ENCODE measurements at places on chromosomes 13 and 19.

- DNase-seq = no peak
Measured at GRCh38 chr13:23348262-23349127, 85.0 kb downstream of the SACS start.

DNA sequence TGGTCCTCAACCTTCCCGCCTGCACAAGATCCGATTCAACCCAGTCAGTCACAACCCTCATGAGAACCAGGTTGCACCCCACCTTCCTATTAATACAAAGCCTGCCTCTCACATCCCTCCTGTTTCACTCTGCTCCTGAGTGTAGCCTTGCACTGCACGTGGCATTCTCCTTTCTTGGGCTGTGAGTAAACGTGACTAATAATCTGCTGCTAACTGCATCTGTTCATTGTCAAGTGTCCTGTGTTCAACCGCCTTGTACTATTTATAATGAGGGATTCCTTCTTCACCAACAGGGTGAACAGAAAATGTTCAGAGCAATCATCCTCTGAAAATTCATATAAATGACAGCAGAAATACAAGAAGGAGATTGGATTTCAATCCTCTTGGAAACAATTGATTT is 1608.2 kb downstream of the SLITRK5 start:
- no peak for DNase-seq

GRCh38 chr13:106573284-106573846 is 5.4 kb upstream of the ARGLU1 start:
- DNase-seq = no peak

GRCh38 chr13:77820431-77821149 is 98.0 kb downstream of the EDNRB start:
- no peak for DNase-seq

GRCh38 chr19:3605770-3606169 is 905 bp downstream of the TBXA2R start:
- DNase-seq = no peak

All from upper lobe of right lung (tissue), 1 donor.